Type B pancreatic cell (in vitro differentiated cells): ENCODE measurements at places on chromosomes 16 and 17. TPM values are rescaled to one million over a fixed set of nuclear protein-coding genes. Genes with fewer than 3 reads are reported as not detected.
A peak's percentile ranks its signal among the peaks of the same experiment; 100 is the strongest.

DNA sequence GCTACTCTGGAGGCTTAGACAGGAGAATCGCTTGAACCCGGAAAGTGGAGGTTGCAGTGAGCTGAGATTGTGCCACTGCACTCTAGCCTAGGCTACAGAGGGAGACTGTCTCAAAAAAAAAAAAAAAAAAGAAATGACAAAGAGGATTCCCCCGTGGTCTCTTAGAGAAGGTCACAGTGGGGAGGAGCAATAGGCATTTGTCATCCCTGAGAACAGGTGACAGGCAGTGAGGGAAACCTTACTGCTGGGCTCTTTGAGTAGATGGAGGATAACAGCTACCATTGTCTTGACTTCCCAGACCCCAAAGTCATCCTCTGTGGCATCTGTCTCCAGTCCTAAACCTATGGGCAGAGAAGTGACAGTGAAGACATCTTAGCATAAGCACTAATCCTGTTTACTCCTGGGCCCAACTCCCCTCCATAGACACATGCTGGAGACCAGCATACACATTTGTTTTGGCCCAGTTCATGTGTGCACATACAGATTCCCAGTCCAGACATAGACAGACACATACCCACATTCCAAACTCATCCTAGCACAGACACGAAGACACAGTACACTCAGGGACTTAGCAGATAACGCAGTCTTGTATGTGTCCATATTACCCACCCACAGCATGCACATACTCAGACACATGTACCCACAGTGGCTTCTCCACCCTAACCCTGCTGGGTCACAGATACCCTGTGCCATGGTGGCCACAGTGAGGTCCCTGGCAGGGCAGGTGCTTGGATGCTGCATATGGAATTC, 2.7 kb downstream of the ESRP2 start:
- H3K27me3 ChIP-seq: peaks cover 34% of the 10 kb centered on the region
- H3K4me3 ChIP-seq: peak overlapping the region; percentile 93
- peak overlapping the region; percentile 98 for H3K27ac ChIP-seq
- peaks cover 11% of the 10 kb centered on the region for H3K36me3 ChIP-seq
- no peak for DNase-seq

DNA sequence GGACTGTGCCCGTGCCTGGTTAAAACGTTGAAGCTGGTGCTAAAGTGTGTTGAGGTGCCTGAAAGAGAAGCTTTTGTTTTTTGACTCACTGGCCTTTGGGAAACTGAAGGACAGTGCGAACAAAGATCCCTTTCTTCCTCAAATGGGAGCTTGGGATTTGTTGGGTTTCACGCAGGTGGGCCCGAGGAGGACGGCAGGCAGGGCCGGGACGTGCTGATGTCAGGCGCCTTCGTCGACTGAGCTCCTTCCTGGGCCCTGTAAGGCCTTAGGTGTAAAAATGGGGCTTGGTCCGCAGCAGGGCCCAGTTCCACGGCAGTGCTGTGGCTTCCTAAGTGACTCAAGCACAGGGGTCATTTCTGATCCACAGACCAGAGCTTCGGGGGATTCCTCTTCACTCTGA, 106.9 kb downstream of the BANP start:
- no peak for DNase-seq
- peaks cover 7% of the 10 kb centered on the region for H3K4me1 ChIP-seq
- no peaks in the 10 kb centered on the region for H3K36me3 ChIP-seq
- no peak overlapping the region for H3K4me3 ChIP-seq

Gene LITAFD
- not detected in 2 replicates for total RNA-seq

DNA sequence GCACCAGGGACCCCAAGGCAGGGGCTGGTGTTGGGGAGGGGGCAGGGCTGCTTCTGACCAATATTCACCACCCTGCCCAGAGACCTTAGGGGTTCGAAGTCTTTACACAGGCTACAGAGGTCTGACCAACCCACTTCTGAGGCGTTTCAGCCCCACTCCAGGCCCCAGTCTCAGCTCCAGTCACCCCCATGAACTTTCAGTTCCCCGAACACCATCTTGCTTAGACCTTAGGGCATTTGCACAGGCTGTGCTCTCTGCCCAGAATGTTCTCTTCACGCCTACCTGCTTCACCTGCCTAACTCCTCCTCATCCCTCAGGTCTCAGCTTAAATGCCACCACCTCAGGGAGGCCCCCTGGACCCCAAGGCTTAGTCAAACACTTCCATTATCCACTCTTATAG, 25.8 kb upstream of the CPNE2 start:
- no peak overlapping the region for H3K4me3 ChIP-seq
- H3K36me3 ChIP-seq: no peaks in the 10 kb centered on the region

- no peak for DNase-seq
- H3K36me3 ChIP-seq: peaks cover 6% of the 10 kb centered on the region
- H3K27ac ChIP-seq: no peak overlapping the region
- H3K27me3 ChIP-seq: no peaks in the 10 kb centered on the region
- peaks cover 8% of the 10 kb centered on the region for H3K4me1 ChIP-seq
Observed at GRCh38 chr17:19305761-19306159, 56.8 kb downstream of the B9D1 start.

- H3K27ac ChIP-seq: no peak overlapping the region
- H3K27me3 ChIP-seq: no peaks in the 10 kb centered on the region
- H3K4me3 ChIP-seq: no peak overlapping the region
- H3K4me1 ChIP-seq: peaks cover 22% of the 10 kb centered on the region
- H3K36me3 ChIP-seq: no peaks in the 10 kb centered on the region
Observed at GRCh38 chr16:19130385-19130784, 16.6 kb downstream of the ITPRIPL2 start.

DNA sequence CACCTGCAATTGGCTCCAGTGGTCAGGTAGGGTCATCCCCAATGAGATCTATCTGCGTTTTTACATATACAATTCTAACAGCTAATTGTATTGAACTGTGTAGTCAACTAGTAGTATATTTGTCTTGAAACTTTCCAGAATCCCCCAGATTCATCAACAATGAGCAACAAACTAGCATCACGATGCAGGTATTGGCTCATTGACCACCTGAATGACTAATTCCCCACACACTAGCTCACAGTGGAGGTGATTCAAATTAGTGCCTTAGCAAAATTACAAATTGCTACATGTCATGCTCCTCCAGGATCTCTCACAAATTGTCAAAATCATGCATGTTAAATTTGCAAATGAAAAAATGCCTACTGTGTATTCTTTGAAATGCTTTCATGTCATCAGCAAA, 62.8 kb upstream of the MPHOSPH6 start:
- H3K36me3 ChIP-seq: no peaks in the 10 kb centered on the region
- H3K4me3 ChIP-seq: no peak overlapping the region
- H3K27me3 ChIP-seq: peaks cover 13% of the 10 kb centered on the region
- no peaks in the 10 kb centered on the region for H3K4me1 ChIP-seq

DNA sequence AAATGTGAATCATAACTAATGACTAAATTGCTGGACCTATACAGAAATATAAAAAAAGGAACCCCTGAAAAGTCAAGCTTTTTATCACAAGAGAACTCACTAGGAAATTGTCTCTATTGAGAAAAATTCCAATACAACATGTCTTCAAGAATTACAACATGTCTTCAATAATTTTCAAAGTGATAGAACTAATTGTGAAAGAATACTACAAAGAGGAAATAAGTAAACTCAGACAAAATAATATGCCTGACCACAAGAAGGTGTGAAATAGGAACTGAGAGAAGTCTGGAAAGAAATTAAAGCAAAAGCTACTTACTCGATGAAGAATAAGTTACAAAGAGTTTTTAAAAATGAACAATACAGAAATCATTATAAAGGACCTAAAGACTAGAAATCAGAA, 29.9 kb upstream of the OR1G1 start:
- H3K4me3 ChIP-seq: no peak overlapping the region
- DNase-seq: no peak
- no peak overlapping the region for H3K27ac ChIP-seq
- H3K27me3 ChIP-seq: no peaks in the 10 kb centered on the region
- H3K4me1 ChIP-seq: no peaks in the 10 kb centered on the region

GRCh38 chr17:74417178-74418045, 14.5 kb upstream of the GPRC5C start:
- H3K27me3 ChIP-seq: no peaks in the 10 kb centered on the region
- no peaks in the 10 kb centered on the region for H3K36me3 ChIP-seq
- peak overlapping the region; percentile 20 for H3K27ac ChIP-seq
- H3K4me3 ChIP-seq: no peak overlapping the region
- no peak for DNase-seq

- H3K4me3 ChIP-seq: no peak overlapping the region
- H3K27me3 ChIP-seq: no peaks in the 10 kb centered on the region
- H3K27ac ChIP-seq: no peak overlapping the region
- peaks cover 4% of the 10 kb centered on the region for H3K36me3 ChIP-seq
Observed at GRCh38 chr17:80884811-80885210, 106.8 kb upstream of the CHMP6 start.

GRCh38 chr16:17339764-17340541, 130.8 kb downstream of the XYLT1 start:
- H3K27me3 ChIP-seq: no peaks in the 10 kb centered on the region
- peaks cover 21% of the 10 kb centered on the region for H3K4me1 ChIP-seq
- H3K27ac ChIP-seq: peak overlapping the region; percentile 22
- no peak overlapping the region for H3K4me3 ChIP-seq
- H3K36me3 ChIP-seq: peaks cover 8% of the 10 kb centered on the region
- no peak for DNase-seq

Gene ODAD4
- 1.9 and 4.5 TPM in 2 replicates for total RNA-seq

Gene MYO19
- total RNA-seq: 71.3 and 94.7 TPM in 2 replicates

- H3K36me3 ChIP-seq: peaks cover 12% of the 10 kb centered on the region
- no peak for DNase-seq
- no peak overlapping the region for H3K4me3 ChIP-seq
- H3K27ac ChIP-seq: no peak overlapping the region
- H3K4me1 ChIP-seq: peaks cover 24% of the 10 kb centered on the region
- no peaks in the 10 kb centered on the region for H3K27me3 ChIP-seq
Observed at GRCh38 chr16:53844804-53845203, 140.8 kb downstream of the FTO start.

DNA sequence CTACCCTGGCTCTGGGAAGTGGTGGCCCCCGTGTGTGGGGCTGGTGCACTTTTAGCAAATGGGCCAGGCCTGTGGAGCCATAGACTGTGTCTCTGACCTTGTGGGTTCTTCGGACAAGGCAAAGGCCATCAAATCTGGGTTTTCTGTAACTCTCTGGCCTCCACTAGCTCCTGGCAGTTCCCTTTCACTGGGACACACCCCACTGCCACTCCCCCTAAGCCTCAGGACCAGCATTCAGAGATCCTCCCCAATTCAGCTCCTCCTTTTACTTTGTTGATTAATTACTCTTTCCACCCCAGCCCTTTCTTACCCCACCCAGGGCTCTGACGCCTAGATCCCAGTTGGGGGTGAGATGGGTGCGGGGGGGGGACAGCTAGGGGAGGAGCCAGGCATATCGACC, 53.9 kb upstream of the IRX3 start:
- H3K36me3 ChIP-seq: no peaks in the 10 kb centered on the region
- H3K4me1 ChIP-seq: peaks cover 5% of the 10 kb centered on the region
- H3K27me3 ChIP-seq: peaks cover 12% of the 10 kb centered on the region
- DNase-seq: no peak
- no peak overlapping the region for H3K4me3 ChIP-seq
- H3K27ac ChIP-seq: no peak overlapping the region

DNA sequence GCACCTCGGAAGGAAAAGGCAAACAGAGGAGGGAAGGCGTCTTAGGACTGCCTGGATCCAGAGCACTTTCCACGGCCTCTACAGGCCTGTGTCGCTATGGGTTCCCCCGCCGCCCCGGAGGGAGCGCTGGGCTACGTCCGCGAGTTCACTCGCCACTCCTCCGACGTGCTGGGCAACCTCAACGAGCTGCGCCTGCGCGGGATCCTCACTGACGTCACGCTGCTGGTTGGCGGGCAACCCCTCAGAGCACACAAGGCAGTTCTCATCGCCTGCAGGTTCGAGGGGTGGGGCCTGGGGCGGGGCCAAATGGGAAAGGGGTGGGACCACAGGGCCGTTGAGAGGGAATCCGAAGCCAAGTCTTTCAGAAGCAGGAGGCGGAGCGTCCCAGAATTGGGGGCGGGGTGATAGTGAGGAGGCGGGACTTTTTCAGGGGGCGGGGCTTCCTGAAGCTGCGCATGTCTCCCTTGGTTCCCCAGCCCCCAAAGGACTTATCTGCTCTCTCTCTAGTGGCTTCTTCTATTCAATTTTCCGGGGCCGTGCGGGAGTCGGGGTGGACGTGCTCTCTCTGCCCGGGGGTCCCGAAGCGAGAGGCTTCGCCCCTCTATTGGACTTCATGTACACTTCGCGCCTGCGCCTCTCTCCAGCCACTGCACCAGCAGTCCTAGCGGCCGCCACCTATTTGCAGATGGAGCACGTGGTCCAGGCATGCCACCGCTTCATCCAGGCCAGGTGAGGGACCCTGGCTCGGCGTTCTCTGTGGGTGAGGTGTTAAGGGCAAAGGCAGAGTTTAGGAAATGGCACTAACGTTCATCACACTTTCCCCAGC, 939 bp downstream of the BCL6B start:
- peak overlapping the region; percentile 72 for H3K4me3 ChIP-seq
- H3K27ac ChIP-seq: no peak overlapping the region
- no peaks in the 10 kb centered on the region for H3K4me1 ChIP-seq
- H3K36me3 ChIP-seq: no peaks in the 10 kb centered on the region
- H3K27me3 ChIP-seq: peaks cover 61% of the 10 kb centered on the region

- no peak for DNase-seq
- H3K4me1 ChIP-seq: peaks cover 8% of the 10 kb centered on the region
- peaks cover 4% of the 10 kb centered on the region for H3K36me3 ChIP-seq
- H3K4me3 ChIP-seq: no peak overlapping the region
- no peak overlapping the region for H3K27ac ChIP-seq
Observed at GRCh38 chr16:89256651-89257254, 39.2 kb downstream of the ZNF778 start.

- DNase-seq: no peak
- H3K4me1 ChIP-seq: peaks cover 25% of the 10 kb centered on the region
- peaks cover 40% of the 10 kb centered on the region for H3K27me3 ChIP-seq
Observed at GRCh38 chr17:39740357-39741111, 2.8 kb downstream of the GRB7 start.

Gene CD2BP2
- 64.6 and 68.9 TPM in 2 replicates for total RNA-seq

Gene ZPBP2
- not detected in 2 replicates for total RNA-seq

DNA sequence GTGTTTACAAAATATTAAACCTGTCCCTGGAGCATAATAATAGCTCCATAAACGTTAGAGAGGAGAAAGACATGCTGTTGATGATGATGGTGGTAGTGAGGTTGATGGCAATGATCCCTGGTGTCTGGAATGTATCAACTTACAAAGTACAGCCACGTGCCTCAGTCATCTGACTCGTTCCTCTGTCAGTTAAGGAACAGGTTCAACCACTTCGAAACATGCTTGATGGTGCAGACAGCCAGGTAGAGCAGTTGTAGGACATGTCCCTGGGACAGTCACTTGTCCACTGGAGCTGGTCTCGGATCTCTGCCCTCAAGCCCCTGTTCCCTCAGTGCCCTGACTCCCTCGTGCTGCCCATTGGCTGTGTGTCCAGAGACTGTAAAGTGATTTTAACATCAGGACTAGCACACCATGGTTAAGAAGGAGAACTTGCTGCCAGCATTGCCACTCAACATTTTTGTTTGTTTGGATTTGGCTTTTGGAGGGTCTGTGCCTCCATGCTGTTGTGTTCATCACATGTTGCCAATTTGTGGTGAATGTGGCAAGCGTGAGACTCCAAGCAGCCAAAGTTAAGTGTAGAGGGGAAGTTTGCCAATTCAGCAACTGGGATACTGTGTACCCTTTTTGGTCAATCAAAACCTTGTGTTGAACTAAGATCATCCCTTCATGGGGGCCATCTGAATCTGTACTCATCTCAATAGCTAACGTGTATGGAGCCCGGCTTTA, 16.3 kb upstream of the SALL1 start:
- no peak overlapping the region for H3K27ac ChIP-seq
- no peaks in the 10 kb centered on the region for H3K4me1 ChIP-seq
- no peak overlapping the region for H3K4me3 ChIP-seq
